Bronchus fibroblast of lung (primary cell): ENCODE measurements at places on chromosomes 12 and 14. TPM values are rescaled to one million over a fixed set of nuclear protein-coding genes. Genes with fewer than 3 reads are reported as not detected.

BAG5 gene
- total RNA-seq = 14.4 and 15.6 TPM in 2 replicates

CEP170B gene
- 11.6 and 11.9 TPM in 2 replicates for total RNA-seq

IL26 gene
- total RNA-seq = not detected in 2 replicates

EPYC gene
- total RNA-seq = 0.67 TPM in 1 of 2 replicates, not detected in the other

RAD9B gene
- under 0.01 and 0.15 TPM in 2 replicates for total RNA-seq

LRFN5 gene
- 2.9 and 3.9 TPM in 2 replicates for total RNA-seq

CLEC4C gene
- total RNA-seq = not detected in 2 replicates

AQP6 gene
- not detected in 2 replicates for total RNA-seq

TOMM20L gene
- total RNA-seq = not detected in 2 replicates

TAS2R7 gene
- total RNA-seq = not detected in 2 replicates
